ENCODE measurements at places on chromosomes 11 and 22.

- peak; percentile 78 for DNase-seq
Measured at GRCh38 chr11:118342503-118343161, at the start of gene CD3D. CD3D (minus strand) TSS chr11:118342705; CDS start chr11:118342607, 98 bp downstream.

DNA sequence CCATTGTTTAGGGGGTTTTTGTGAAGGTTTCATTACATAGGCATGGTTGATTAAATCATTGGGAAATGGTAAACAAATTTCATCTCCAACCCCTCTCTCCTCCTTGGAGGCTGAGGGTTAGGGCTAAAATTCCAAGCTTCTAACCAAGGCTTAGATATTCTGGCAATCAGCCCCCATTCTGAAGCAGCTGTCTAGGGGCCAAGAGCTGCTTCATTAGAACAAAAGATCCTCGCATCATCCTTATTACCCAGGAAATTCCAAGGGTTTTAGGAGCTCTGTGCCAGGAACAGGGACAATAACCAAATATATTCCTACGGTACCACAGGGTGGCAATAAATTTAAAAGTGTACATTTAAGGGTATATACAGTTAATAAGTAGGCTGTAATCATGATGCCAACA lies 22.5 kb upstream of the EED start:
- DNase-seq, result no peak

DNA sequence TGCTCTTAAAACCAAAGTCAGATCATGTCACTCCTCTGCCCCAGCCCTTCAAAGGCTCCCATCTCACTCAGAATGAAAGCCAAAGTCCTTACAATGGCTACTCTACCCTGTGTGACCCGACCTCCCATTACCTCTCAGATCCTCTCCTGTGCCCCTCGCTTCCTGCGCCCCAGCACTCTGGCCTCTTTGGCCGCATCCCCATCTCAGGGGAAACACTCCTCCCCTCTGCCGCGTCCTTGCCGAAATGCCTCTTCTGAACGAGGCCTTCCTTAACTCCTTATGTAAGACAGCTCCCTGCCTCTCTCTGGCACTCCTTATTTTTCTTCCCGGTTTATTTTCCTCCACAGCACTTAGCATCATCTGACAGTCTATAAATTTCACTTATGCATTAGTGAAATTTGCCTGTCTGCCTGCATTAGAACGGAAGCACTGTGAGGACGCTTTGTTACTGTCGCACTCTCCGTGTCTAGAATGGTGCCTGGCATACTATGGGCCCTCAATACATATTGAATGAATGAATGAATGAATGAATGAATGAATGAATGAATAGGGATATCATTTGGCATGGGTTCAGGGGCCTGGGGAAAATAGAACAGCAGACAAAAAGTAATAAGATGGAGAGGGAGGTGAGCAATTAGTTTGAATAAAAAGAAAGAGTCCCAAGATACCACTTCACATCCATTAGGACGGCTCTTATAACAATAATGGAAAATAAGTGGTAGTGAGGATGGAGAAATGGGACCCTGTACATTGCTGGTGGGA lies 137.8 kb downstream of the CEP164 start:
- no peak for DNase-seq

- DNase-seq, result no peak
Measured at GRCh38 chr11:64485074-64485473, 105.9 kb upstream of the SLC22A12 start.

DNA sequence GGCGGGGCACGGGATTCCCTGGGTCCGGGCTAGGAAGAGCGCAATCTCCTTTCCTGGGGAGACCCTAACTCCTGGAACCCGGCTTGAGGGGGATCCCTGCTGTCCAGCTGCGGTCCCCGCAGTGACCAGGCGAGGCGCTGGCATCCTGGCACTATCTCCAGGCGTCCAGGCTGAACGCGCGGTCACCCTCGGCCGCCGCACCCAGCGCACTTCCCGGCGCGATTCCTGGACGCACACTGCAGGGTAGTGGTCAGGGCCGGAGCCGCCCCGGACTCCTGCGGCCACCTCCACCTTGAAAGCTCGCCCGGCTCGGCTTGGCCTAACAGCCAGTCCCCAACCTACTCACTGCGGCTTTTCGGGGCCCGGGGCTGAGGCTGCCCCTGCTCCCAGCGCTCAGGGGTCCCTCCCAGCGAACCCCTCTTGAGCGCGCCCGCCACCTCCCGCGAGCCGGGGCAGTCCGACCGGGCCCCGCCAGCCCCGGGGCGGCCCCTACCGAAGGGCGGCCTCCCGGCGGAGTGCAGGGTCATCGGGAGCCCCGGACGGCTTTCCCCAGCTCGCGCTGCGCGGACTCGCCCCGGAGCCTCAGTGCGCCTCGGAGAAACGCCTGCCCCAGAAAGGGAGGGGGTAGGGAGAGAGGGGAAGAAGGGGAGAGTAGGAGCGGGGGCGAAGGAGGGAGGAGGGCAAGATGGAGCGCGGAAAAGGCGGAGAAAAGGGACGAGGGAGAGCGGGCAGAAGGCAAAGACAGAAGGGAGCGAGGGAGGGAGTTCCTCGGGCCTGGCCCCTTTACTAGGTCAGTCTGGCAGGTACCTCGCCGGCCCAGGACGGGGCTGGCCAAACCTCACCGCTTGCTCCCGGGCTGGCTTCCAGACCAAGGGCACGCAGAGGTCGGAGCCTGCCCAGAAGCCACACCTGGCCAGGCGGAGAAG lies 1.0 kb downstream of the POU2AF3 start:
- peak; percentile 30 for DNase-seq

- no peak for DNase-seq
Measured at GRCh38 chr22:44407987-44408828, 89.8 kb downstream of the RTL6 start.

DNA sequence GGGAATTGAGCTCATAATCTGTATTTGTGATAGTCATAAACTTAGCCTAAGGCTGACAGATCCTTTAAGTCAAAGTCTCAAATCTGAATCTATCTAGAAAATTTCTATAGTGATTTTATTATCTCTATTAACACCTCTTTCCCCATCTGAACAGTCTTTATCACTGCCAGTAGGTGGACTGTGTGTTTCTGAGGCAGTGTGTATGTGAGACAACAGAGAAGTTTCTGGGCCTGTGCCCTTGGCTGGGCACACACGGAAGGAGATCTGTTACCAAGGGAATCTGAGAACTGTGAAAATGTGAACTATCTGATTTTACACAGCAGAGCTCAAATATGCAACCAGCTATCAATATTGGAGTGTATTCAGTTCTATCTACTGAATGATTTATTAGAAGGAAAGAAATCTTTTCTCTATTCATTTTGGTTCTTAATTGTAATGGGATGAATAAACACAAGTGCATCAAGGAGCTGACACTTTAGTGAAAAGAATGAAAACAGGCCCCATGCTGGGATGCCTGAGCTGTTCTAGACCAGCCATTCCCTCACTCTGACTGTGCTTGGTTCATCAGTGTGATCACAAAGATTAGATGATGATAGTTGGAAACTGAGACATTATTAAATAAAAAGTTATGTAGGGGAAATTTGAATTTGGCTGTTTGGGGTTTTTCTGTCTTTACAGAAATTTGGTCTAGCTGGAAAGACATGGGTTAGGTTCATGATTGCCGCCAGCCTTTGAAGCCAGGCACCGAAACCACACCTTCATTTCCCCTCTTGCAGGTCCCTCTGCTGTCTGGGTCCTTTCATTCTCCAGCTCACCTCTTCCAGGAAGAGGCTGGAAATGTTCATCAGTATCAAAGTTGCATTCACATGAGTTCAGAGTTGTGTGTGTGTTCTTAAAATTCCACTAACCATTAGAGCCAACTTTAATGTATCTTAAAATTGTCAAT lies 68.1 kb downstream of the LIF start:
- DNase-seq, result peak; percentile 80

GRCh38 chr22:33652615-33653014 lies 267.7 kb downstream of the LARGE1 start:
- no peak for DNase-seq

DNA sequence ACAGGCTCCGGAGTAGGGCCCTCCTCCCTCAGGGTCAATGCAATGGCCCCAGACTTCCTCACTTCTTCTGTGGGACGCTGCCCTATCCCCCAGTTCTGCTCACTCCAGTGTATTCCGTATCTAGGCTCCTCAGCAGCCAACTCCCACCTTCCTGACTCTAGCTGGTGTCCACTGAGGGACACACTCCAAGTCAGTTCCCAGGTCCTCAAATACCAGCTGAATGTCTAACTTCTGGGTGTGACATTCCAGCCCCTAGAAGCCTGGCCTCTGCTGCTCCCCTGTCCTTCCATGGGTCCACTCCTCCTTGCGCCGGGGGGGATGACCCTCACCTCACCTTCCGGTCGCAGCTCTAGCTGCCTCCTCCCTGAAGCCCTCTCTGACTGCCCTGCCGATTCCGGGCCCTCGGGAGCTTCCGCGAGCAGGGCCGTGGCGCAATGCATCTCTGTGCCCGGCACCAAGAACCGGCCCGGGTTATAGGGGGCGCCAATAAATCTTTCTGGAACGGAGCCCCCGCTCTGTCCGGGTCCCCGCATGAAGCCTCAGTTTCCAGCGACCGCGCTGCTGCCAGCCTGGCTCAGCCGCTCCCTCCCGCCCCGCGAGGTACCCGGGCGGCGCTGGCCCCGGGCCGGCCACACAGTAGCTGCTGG lies 15.4 kb downstream of the BAD start:
- DNase-seq, result peak; percentile 74

DNA sequence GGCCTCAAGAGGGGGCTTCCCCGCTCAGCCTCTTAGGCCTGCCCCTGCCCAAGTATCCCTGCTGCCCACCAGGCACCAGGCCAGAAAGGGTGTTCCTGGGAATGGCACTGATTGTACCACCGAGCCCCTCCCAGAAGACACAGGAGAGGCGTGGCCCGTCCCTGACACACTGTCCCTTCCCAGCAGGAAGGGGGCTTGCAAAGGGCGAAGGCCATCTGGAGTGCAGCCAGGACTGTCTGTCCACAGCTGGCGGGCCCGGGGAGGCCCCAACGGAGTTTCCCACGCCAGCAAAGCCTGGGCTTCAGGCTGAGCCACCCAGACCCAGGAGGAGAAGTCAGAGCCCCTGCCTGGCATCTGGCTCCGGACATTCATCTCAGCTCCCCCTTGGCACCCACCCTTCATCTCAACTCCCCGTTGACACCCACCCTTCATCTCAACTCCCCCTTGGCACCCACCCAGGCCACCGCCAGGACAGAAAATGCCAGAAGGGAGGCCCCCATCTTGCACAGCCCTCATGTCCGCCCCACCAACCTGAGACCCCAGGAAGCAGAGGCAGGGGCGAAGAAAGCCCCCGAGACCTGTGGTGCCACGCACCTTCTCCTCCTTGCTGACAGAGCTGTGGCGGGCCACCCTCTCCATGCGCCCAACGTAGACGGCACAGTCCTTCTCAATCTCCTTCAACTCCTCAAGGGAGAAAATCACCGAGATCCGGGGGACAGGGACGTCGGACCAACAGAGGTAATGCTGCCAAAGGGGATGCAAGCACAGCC lies 19.4 kb downstream of the TUBGCP6 start:
- no peak for DNase-seq
